ENCODE measurements at places on chromosomes 3 and 15. TPM values are rescaled to one million over a fixed set of nuclear protein-coding genes. Genes with fewer than 3 reads are reported as not detected.

- H3K4me1 ChIP-seq, result no peaks in the 10 kb centered on the region
- no peaks in the 10 kb centered on the region for H3K27me3 ChIP-seq
- no peak overlapping the region for H3K4me3 ChIP-seq
- H3K36me3 ChIP-seq, result no peaks in the 10 kb centered on the region
Measured at GRCh38 chr15:58086491-58086890, 21.0 kb upstream of the ALDH1A2 start.

DNA sequence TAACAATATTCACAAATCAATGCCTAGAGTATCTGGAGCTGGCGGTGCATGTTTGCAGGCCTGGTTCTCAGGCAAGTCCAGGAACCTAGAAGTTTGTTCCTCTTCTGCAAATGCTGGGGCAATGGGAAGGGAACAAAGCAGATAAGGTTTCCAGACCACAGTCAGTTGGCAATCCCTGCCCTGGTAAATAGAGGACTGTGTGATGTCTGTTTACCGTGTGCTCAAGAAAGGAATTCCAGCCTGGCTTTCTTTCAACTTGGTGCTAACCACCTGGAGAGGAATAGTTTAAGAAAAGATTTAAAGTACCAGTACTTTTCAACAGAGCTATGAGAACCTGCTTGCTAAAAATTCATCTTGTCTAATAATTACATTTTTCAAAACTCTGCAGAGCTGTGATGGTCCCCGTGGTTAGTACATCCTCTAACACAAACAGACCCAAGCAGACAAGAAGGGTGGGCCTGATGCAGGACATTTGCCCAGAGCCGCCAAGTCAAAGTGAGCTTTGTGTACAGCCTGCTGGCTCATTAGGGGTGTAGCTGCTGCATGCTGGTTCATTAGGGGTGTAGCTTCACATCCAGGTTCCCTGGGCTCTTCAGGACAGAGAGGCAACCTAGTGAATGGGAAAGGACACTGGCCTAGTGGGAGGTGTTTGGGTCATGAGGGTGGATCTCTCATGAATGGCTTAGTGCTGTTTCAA is 220.5 kb downstream of the SQOR start:
- H3K27ac ChIP-seq, result no peak overlapping the region
- no peaks in the 10 kb centered on the region for H3K4me1 ChIP-seq
- ATAC-seq, result no peak
- no peak overlapping the region for H3K4me3 ChIP-seq

DNA sequence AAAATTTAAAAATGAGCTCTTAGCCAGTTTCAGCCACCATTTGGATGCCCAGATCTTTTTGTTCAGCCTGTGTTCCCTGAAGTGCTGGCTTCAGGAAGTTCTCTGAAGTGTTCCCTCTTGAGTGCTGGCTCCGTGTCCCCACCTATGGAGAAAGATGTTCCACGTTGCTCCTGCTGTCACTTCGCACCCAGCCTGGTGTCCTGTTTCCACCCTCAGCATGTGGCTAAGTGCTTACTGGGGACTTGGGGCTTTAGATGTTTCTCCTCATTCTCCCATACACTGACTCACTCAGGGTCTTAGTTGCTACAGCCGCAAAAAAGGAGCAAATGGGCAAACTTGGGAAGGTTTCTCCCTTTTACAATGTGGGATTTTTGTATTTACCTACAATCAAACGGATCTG is 16.6 kb downstream of the CHCHD6 start:
- ATAC-seq, result no peak
- H3K4me3 ChIP-seq, result no peak overlapping the region
- H3K36me3 ChIP-seq, result no peaks in the 10 kb centered on the region
- H3K4me1 ChIP-seq, result no peaks in the 10 kb centered on the region
- H3K27me3 ChIP-seq, result no peaks in the 10 kb centered on the region

DNA sequence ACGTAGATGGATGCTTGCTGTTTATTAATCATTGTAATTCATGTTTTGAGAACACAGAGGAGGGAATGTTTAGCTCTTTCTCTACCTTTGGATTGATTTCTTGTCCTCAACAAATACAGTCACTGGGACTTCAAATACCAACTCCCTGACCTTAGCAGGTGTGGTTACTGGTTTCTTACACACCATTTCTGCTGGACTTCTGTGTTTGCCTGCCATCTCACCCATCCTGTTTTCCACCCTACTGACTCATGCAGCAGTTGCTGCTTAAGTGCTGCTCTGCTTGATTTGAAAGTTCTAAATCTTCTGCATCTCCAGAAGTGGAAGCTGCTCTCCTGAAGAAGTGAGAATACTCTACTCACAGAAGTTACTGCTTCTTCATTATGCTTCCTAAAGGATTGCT is 170.3 kb downstream of the ZPLD1 start:
- no peaks in the 10 kb centered on the region for H3K27me3 ChIP-seq
- H3K36me3 ChIP-seq, result no peaks in the 10 kb centered on the region
- H3K4me3 ChIP-seq, result no peak overlapping the region
- no peaks in the 10 kb centered on the region for H3K4me1 ChIP-seq
- no peak for ATAC-seq

GRCh38 chr3:76687019-76687418 is 352.9 kb upstream of the ROBO2 start:
- no peak for ATAC-seq
- no peaks in the 10 kb centered on the region for H3K36me3 ChIP-seq
- no peaks in the 10 kb centered on the region for H3K27me3 ChIP-seq
- no peak overlapping the region for H3K27ac ChIP-seq
- H3K4me1 ChIP-seq, result no peaks in the 10 kb centered on the region

- peaks cover 10% of the 10 kb centered on the region for H3K4me1 ChIP-seq
- peak overlapping the region; percentile 76 for H3K27ac ChIP-seq
- ATAC-seq, result peak; percentile 80
- H3K4me3 ChIP-seq, result no peak overlapping the region
Measured at GRCh38 chr15:32908135-32908801, 190.5 kb downstream of the GREM1 start.

DNA sequence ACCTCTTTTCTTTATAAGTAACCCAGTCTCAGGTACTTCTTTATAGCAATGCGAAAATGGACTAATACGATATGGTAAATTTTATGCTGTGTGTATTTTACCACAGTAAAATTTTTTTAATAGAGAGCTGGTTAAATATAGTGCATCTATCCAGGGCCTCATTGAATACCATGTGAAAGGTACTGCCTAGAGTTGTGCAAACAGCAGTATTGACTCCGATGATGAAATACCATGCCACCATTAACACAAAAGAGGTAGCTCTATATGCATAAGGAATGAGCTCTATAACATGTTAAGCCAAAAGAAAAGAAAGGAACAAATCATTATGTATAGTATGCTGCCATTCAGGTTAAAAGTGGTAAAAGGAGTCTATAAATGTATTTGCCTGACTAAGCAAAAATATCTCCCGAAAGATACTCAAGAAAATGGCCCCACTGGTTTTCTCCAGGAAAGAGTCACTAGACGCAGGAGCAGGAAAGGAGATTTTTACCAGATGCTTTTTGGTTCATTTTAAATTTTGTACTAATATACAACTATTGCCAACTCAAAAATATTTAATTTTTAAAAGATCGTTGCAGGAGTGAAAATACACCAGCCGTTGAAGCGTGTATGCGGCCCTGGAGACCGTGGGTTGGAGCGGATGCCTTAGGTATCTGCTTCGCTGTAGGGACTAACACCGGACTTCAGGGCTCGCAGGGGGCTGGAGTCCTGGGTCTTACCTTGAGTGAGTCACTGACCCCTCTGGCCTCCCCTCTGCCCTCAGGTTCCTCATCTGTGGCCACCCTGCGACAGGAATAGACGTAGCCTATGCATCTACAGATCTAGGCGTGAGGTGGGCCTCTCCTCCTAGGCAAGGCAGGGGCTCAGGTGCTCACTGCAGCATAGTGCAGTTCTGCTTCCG is 120.1 kb downstream of the CHSY1 start:
- no peak overlapping the region for H3K4me3 ChIP-seq
- no peaks in the 10 kb centered on the region for H3K27me3 ChIP-seq
- ATAC-seq, result no peak
- H3K36me3 ChIP-seq, result no peaks in the 10 kb centered on the region
- H3K4me1 ChIP-seq, result peaks cover 13% of the 10 kb centered on the region

DNA sequence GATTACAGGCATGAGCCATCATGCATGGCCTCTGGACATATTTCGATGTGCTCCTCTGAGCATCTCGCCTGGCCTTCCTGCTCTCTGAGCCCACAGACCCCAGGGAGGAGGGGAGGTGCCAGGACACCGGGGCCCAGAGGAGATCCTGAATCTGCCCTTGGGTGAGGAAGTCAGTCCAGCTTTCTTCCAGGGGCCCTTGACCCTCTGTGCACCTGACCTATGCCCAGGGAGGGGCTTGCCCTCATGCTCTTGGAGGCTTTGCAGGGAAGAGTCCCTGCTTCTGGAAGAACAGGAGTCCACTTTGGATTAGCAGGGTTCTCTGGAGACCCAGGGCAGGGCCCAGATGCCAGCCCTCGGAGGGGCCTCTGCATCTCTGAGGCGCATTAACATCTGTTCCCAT is 1.4 kb downstream of the ACSBG1 start:
- peaks cover 4% of the 10 kb centered on the region for H3K27me3 ChIP-seq
- H3K27ac ChIP-seq, result no peak overlapping the region
- H3K4me3 ChIP-seq, result no peak overlapping the region
- H3K36me3 ChIP-seq, result no peaks in the 10 kb centered on the region
- no peak for ATAC-seq

The MRPS11 gene
- total RNA-seq, result 27.5 TPM

The TICRR gene
- total RNA-seq, result 1.2 TPM

The GOLGA8S gene
- total RNA-seq, result 0.15 TPM

The HYAL1 gene
- 10.5 TPM for total RNA-seq

The GABRB3 gene
- 4.2 TPM for total RNA-seq

The SLC6A11 gene
- total RNA-seq, result not detected

The GALNT15 gene
- 75.4 TPM for total RNA-seq

The IGDCC3 gene
- total RNA-seq, result not detected

The IGSF10 gene
- 1.4 TPM for total RNA-seq

Measured in gastroesophageal sphincter (tissue), 4 donors.